Omental fat pad (tissue), 4 donors: ENCODE measurements at places on chromosomes 16 and 17. TPM values are rescaled to one million over a fixed set of nuclear protein-coding genes. Genes with fewer than 3 reads are reported as not detected.

Gene IQCK
- 16.8 TPM for total RNA-seq

Gene FASN
- total RNA-seq = 526 TPM

Gene PPP1R27
- not detected for total RNA-seq

Gene UMOD
- not detected for total RNA-seq

Gene TRIM72
- total RNA-seq = not detected

- no peak for DNase-seq
These were observed 366.0 kb downstream of the CDH13 start for GRCh38 chr16:82992786-82993185.

DNA sequence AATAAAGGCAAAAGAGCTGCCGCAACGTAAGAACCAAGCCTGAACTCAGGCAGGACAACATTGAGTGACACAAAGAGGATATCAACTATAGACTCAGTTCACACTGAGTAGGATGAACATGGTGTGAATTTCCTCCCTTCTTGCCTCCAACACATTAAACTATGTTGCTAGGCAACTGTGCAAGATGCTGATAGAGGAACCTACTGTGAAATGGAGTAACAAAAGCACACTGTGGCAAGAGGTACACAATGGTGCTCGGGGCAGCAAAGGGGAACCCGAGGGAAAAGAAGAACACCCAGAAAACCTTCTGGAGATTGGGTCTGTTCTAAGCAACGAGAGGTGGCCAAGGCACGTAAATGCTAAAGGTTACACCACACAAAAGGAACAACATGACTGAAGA, 34.1 kb downstream of the GRB2 start:
- no peak for DNase-seq

- DNase-seq = no peak
These were observed 179.1 kb upstream of the CACNG5 start for GRCh38 chr17:66655861-66656260.

DNA sequence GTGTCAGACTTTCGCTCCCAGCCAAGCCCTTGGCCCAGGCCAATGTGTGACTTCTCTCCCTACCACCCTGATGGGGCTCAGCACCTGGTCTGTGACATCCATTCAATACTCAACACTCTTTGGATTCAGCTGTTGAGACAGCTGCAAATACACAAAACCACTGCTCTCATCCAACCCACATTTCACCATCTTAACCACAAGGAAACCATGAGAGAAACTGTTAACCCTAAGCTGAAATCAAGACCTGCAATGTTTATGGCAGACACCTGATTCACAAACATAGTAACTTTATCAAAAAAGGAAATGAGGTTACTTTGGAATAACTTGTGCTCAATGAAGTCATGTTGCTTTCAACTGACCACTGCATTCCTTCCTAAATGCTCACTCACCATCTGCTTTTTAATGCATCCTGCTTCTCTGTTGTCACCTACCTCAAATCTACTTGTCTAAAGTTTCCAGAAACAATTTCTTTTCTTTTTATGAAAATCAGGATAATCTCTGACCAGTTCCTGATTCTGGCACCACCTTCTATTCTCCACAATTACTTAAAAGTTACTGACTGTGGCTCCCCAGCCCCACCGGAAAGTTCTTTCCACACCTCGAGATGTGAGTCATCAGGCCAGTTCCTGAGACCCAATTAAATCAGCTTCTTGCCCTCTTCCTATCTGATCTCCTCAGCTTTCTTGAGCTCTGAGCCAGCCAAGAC, 88.2 kb downstream of the NOG start:
- no peak for DNase-seq

DNA sequence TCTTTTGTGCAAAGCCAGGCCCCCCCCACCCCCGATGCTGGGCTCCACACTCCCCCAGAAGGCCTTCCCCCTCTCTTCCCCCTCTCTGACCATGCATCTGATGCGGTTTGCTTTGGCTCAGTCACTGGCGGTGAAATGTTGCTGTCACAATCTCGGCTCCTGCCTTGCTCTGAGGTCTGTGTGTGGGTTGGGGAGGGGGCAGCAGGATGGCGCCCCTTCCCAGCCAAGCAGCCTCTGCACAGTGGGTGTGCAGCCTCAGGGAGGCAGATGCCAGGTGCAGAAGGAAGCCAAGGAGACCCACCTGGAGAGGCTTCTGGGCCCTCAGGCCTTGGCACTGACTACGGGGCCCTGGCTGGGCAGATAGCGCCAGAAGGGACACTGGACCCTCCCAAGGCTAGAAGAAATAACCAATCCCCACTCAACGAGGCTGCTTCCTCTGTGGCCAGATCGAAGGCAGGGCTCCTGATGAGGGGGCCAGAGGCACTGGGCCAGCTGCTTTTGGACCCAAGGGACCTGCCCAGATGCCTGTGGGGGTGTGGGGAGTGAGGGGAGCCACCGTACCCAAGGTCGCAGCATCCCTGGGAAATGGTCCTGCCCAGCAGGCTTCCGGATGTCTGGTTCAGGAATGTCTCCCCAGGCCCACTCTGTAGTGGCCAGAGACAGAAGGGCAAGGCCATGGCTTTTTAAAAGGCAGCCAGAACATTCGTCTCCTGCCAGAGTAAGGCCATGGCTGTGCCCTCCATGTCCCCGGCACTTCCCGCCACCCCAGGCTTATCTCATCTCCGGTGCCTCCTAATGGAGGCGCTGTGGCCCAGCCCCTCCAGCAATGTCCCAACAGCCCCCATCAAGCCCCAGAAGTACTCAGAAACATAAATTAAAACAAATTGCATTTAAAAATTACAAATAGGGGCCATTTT, 43.4 kb upstream of the SLC38A10 start:
- DNase-seq = no peak

- no peak for DNase-seq
These were observed 16.4 kb upstream of the SMIM36 start for GRCh38 chr17:55527540-55528118.

DNA sequence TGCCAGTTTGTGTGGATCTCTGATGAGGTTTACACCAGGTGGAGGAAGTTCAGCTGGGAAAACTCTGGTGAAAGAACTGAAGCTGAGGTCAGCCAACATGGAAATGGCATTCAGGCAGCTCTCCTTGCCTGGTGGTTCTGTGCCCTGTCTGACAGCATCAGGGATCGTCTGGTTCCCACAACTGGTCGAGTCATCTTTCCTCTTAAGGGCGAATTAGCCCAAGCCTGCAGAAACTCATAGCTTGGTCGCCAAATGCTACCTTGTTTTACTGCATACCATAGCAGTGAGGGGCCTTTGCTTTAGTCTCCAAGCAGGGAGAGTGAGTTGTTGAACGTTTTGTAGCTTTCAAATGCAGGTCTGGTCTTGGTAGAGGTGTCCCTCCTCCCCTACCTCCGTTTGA, 7.2 kb downstream of the PLCG2 start:
- DNase-seq = no peak

- DNase-seq = no peak
These were observed 536.3 kb upstream of the EEF2KMT start for GRCh38 chr16:5633845-5634440.

- no peak for DNase-seq
These were observed 228.2 kb upstream of the GSE1 start for GRCh38 chr16:85384833-85385462.

DNA sequence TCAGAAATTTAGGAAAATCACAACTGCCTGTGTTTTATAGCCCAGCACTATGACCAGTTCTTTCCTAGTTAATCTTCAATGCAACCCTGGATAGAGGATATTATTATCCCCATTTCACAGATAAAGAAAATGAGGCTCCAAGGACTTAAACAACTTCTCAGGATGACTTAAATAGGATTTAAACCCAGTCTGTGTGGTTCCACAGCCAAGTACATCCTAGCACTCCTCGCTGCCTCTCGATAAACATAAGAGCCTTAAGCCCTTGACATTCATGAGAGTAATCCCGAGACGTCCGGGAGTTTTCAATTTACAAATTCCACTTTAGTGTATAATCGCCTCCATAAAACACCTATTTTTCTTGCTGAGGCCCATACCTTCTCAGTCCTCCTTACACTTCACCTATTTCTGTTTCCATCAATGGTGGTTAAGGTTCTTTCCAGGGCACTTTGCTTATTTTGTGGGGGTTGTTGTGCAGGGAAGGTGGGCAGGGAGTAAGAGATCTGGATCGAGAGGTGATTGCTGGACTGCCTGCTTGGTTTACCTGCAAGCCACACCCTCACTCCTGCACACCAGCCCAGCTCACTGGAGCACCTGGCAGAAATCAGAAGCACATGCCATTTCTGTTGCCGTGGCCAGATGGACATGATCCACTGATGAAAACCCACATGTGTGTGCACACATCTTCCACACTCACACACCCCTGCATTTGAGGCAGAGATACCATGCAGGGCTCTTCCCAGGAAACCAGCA, 50.5 kb downstream of the ASIC2 start:
- no peak for DNase-seq

- DNase-seq = no peak
These were observed 124.7 kb upstream of the NOG start for GRCh38 chr17:56468840-56469239.

GRCh38 chr16:88325976-88326375, 56.8 kb upstream of the ZNF469 start:
- DNase-seq = no peak

DNA sequence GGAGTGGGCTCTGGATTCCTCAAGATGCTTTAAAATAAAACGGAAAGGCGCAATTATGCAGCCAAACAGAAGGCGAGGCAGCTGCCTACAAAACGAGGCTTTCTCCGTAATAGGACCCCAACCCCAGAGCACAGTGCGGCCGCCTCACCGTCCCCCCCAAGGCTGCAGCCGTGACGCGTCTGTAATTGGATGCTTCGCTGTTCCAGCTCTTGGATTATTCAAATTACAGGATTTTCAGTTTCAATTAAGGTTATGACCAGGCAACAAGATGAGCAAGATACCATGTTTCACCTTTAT, 37.3 kb upstream of the ABR start:
- DNase-seq = no peak

GRCh38 chr16:21626659-21627277, 25.6 kb downstream of the IGSF6 start:
- DNase-seq = no peak

DNA sequence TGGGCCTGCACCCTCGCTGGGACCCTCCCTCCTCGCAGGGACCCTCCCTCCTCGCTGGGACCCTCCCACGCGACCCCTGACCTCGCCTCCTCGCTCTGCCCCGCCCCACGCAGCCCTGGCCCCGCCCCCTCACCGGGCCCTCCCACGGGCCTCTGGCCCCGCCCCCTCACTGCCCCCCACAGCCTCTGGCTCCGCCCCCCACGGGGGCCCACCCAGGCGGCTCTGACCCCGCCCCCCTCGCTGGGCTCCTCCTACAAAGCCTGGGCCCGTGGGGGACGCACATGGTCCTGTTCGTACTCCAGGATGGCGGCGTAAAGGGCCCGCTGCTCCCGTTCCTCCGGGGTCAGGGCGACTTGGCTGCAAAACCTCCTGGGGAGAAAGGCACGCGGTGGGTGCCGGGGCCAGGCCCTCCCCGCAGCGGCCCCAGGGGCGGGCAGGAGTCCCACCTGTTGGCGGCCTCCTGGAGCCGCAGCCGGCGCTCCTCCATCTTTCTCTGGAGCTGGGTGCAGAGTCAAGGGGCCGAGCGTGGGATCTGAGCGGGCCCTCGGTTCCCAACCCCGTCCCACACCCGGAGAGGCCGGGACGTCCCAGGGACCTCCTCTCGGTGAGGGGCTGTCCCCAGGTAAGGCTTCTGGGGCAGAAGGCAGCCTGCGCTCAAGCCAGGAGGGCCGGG, 9.0 kb downstream of the VPS9D1 start:
- no peak for DNase-seq

- DNase-seq = no peak
These were observed 18.3 kb upstream of the GNA13 start for GRCh38 chr17:65074778-65075250.

- no peak for DNase-seq
These were observed 41.3 kb upstream of the GFOD2 start for GRCh38 chr16:67760206-67760955.
